ENCODE measurements at places on chromosomes 7 and 10. TPM values are rescaled to one million over a fixed set of nuclear protein-coding genes. Genes with fewer than 3 reads are reported as not detected.

DNA sequence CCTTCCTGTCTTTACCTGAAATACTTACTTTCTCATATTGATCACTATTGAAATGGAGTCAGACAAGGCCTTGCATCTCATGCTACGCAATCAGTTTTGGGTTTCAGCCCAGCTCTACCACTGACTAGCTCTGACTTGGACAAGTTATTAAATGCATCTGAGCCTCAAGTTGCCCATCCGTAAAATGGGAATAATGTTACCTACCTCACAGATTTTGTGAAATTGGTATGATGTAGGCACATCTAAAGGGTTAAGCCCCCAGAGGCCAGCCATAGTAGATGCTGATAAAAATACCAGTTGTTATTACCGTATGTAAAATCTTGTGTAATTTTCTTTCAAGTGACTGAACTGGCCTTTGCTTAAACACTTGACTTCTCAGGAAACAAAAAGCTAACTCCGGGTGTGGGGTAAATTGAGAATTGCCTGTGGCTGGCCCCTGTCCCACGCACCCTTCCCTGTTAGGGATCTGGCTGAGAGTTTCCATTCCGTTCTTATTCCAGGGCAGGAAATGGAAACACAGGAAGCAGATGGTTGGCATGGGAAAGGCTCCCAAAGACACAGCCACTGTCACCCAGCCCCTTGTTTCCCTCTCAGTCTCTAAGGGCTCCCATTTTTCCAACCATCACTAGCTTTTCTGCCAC, 7.5 kb downstream of the DUSP5 start:
- no peak for DNase-seq

GRCh38 chr7:73737491-73738219, 947 bp downstream of the ABHD11 start:
- no peak for DNase-seq

GRCh38 chr10:44064987-44065787, 319.7 kb downstream of the CXCL12 start:
- no peak for DNase-seq

- no peak for DNase-seq
Measured at GRCh38 chr7:142337054-142338001, 79.5 kb upstream of the PRSS58 start.

DNA sequence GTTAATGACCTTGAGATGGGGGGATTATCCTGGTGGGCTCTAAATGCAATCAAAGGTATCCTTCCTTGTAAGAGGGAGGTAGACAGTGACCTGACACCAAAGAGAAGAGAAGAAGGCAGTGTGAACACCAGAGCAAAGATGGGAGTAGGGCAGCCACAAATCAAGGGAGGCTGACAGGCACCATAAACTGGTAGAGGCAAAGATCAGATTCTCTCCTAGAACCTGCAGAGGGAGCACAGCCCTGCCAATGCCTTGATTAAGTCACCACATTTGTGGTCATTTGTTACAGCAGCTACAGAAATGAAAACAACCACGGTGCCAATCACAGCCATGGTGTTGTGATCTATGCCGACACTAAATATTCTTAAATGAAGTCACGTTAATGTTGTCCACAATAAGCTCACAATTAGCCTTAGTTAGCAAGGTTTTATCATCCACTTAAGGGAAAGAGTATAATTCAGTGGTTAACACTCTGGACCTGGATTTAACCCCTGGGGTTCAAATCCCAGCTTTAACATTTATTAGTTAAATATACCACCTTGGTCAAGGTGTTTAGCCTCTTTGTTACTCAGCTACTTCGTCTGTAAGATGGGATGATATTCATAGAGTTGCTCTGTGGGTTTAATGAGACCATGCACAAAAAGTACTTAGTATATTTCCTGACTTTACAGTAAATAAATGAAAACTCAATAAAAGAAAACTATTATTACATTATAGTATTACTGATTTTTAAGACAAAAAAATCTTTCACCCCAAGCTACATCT, 70.8 kb downstream of the SGMS1 start:
- peak; percentile 53 for DNase-seq

DNA sequence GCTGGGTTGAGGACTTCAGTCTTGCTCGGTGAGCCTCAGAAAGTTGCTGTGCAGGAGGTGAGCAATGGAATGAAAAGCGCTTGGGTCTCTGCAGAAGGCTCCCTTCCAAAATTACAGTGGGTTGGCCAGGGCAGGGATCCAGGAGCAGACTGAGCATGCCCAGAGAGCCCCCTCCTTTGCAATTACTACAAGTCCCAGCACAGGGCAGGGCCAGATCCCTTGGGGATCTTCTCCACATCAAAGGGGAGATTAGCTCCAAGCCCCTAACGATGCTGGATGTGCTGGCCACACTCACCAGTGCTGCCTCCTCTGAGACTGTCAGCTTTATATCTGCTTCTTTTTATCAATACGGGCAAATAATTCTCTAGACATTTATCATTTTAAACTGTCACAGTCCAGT, 337.5 kb downstream of the RPS24 start:
- DNase-seq: peak; percentile 37

GRCh38 chr7:1368682-1369571, 90.3 kb downstream of the MICALL2 start:
- no peak for DNase-seq

GRCh38 chr10:58027426-58027825, 240.3 kb downstream of the IPMK start:
- no peak for DNase-seq

DNA sequence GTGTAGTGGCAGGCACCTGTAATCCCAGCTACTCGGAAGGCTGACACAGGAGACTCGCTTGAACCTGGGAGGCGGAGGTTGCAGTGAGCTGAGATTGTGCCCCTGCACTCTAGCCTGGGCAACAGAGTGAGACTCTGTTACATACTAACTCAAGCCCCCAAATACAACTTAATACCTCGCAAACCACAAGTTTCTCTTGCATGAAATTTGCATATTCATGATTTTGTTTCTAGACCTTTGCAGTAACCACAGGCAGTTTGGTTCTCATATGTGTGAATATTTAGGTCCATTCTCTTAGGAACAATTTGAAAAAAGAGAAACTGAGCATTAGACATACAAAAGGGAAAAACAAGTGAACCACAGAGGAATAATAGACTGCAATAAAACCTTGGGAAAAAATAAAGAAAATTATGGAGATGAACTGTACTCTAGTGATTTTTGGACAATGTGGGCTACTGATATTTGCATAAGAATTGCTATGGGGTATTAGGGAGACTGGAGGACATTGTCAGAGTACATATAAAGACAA, 77.0 kb downstream of the ZNF277 start:
- no peak for DNase-seq

DNA sequence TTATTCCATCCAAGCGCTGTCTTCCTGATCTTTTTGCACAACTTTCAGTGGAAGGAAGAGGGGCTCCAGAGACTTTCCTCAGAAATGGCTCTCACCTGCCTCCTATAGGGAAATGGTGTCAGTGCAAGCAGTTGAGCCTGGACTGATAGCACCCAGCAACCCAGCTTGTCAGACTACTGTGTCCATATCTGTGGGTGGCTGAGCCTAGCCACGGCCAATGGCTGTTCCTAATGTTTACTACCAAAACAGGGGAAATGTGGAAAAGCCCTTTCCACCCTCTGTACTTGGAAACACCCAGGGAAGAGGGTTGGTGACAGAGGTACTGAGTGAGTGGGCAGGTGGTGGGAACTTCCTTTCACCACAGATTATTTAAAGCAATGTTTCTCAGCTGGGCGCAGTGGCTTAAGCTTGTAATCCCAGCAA, 4.3 kb upstream of the YKT6 start:
- peak; percentile 30 for DNase-seq

GRCh38 chr10:3858051-3858845, 73.2 kb upstream of the KLF6 start:
- no peak for DNase-seq

GRCh38 chr10:34954142-34954541, 136.0 kb downstream of the CUL2 start:
- no peak for DNase-seq

GRCh38 chr7:148856891-148857290, 27.2 kb downstream of the EZH2 start:
- DNase-seq: peak; percentile 54

DNA sequence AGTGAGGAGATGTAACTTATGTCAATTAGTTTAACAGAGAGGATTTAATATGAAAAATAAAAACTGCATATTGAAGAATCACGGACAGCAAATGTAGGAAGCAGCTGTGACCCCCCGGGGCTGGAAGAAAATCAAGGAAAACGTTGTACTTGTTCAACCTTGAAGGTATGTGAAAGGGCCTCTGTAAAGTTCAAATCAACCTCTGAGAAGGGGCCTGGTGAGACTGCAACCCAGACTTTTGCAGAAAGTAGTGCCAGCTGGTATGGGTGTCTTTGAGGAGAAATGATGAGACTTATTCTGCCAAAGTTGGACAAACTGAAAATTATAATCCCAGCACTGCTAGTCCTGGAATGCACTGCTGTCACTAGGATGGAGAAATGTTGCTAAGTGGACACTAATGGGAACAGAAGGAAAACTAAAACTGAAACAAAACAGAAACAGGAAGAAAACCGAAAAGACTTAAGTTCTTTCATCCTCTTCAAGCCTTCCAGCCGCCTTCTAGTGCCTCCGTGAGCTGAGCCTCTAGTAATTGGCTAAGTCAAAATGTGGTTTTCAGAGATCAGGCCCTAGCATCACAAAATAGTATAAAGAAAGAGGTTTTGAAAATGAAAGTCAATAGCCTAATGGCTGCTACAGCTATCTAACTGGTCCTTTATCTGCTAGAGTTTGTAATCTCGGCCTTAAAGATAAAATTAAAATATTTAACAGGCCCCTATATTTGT, 253.7 kb upstream of the SORCS1 start:
- DNase-seq: no peak

DNA sequence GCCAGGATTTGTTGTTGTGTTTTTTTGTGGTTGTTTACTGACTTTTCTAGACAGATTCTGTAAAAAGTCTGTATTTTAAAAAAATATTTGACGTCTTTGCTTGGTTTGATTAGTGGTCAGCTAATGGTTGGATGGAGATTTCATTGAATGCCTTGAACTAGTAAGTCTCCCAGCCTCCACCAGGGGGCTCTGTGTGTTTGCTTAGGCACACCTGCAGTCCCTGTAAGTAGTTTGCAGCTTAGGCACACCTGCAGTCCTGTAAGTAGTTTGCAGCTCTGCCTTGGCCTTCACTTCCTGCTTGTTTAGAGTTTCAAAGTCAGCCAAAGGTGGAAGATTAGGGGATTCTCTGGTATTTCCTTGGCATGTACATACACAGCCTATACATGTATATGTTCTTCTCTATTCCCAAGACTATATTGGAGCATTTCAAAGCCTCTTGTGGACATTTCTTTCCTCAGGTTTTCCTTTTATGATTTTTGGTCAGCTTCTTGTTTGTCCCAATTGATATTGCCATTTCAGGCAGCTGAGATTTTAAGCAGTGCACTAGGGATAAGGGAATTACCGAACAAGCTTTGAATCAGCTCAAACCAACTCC, 101.6 kb downstream of the CCSER2 start:
- peak; percentile 41 for DNase-seq

- DNase-seq: no peak
Measured at GRCh38 chr7:156640949-156641485, 443 bp downstream of the RNF32 start.

GRCh38 chr10:5737352-5737751, 52.7 kb downstream of the TASOR2 start:
- DNase-seq: no peak

- DNase-seq: no peak
Measured at GRCh38 chr7:92496876-92497275, 19.1 kb upstream of the ERVW-1 start.

DNA sequence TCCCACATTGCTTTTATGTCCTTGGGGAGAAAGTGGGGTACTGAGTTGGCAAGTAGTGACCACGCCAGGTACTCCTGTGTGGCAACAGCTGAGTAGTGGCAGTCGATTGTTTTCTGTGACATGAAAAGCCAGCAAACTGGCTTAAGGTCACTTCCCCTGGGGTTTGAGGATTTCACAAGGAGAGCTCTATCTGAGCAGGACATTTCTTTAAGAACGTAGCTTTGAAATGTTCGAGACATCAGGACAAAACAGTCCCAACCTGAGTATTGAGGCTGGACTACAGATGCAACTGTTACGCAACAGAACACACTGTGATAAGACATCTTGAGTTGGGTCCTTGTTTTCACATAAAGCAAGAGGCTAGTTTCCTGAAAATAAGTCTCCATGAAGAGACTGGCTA, 146.7 kb upstream of the KLF14 start:
- DNase-seq: no peak

DNA sequence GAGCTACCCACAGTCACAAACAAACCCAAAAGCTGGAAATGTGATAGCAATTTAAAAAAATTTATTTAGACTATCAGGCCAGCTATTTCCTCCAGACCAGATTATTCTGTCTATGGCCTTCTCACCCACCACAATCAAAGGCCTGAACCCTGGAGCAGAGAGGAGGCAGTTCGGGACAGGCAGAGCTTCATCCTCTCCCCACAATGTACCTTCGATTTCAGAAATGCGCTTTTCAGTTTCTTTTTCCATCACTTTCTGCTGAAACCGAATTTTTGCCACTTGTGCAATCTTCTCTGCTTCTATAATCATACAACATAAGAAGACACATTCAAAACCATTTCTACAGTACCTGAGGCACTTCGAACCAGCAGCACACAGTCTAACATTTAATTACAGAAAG, 29.9 kb downstream of the ERLIN1 start:
- no peak for DNase-seq

- no peak for DNase-seq
Measured at GRCh38 chr7:2438186-2438585, 34.8 kb downstream of the CHST12 start.

DNA sequence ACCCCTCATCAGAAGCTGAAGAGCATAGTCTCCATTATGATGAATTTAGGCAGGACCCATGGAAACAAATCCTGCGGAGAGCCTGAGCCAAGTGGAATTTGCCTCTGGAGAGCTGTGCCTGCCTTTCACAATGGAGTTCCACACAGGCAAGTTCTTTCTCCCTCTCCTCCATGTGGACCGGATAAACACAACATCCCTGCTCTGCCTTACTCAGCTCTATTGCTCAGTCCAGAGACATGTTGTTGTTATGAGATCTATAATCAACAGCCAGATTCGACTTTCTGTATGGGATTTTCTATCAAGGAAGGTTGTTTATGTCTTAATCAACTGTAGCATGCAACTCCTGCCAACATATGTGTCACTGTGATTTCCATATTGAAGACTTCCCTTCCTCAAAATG, 59.5 kb upstream of the ELMO1 start:
- DNase-seq: no peak

GRCh38 chr10:3395458-3395861, 222.9 kb upstream of the PITRM1 start:
- DNase-seq: no peak

GRCh38 chr7:129421717-129422250, 12.4 kb upstream of the STRIP2 start:
- DNase-seq: no peak

- peak; percentile 92 for DNase-seq
Measured at GRCh38 chr10:72308320-72308987, 34.7 kb downstream of the DDIT4 start.

The ACTR3C gene
- total RNA-seq: 0.50 TPM

The TDRD1 gene
- not detected for total RNA-seq

The IFIT1B gene
- not detected for total RNA-seq

The XPNPEP1 gene
- 93.5 TPM for total RNA-seq

The EPHB4 gene
- total RNA-seq: 75.8 TPM

The FAM25C gene
- total RNA-seq: not detected

The ADAM8 gene
- 2.0 TPM for total RNA-seq

The PLPP4 gene
- 0.26 TPM for total RNA-seq

The NUTM2B gene
- 0.51 TPM for total RNA-seq

The UCN3 gene
- total RNA-seq: not detected

The DNAJB9 gene
- 56.8 TPM for total RNA-seq

The NPC1L1 gene
- total RNA-seq: under 0.01 TPM

The PHTF2 gene
- 25.9 TPM for total RNA-seq

The ELMO1 gene
- total RNA-seq: 1.5 TPM

All from fibroblast of lung (primary cell).